ENCODE measurements at places on chromosomes 1 and 21.

DNA sequence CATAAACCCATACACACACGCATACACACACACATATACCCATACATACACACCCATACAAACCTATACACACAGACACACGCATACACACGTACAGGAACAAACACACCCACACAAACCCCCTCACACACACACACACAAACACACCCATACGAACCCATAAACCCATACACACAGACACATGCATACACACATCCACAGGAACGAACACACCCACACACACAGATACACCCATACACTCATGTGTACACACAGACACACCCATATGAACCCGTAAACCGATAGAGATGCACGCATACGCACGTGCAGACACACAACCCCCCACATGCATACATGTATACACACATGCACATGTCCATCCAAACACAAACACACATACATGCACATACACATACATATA, 9.5 kb downstream of the WNT9A start:
- DNase-seq: peak; percentile 12

DNA sequence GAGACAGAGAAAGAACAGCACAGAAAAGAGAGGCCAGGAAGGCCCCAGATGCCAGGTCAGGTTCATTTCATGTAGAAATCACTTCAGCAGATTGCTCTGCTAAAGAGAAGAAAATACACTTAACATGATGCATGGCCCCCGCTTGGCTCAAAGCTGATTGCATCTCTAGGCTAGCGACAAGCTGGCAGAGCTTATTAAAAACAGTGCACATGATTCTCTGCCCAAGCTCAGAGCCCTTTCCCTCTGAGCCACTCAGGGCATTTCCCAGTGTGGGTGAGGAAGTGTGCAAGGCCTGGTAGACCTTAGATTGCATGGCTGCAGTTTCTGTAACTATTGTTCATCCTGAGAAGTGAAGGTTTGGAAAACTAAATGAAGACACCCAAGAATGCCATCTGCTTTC, 3.3 kb upstream of the CAPN9 start:
- DNase-seq: no peak

GRCh38 chr1:27487966-27488884, 1.7 kb downstream of the WASF2 start:
- no peak for DNase-seq

DNA sequence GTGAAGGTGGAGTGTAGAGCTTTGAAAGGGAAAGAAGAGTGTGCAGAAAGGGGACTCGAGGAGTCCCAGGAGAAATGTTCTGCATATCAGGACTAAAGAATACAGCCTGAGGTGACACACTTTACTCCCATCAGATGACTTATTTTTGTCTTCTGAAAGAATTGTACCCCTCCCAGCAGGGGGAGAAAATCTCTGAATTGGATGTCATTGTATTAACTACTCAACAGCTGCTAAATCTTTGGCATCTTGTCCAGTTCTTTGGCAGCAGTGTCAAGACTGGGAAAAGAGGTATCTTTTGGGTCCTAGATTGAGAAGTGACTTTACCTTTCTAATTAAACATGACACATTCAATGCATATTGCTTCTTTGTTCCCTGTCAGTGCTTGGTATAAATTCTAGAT, 18.9 kb downstream of the UBE4B start:
- no peak for DNase-seq

- no peak for DNase-seq
These were observed 50.4 kb upstream of the IFFO2 start for GRCh38 chr1:19006837-19007271.

- no peak for DNase-seq
These were observed 35.8 kb upstream of the CD34 start for GRCh38 chr1:207946756-207947155.

- no peak for DNase-seq
These were observed 66.9 kb downstream of the CDC7 start for GRCh38 chr1:91567583-91567982.

Measured in upper lobe of right lung (tissue), 1 donor.